ENCODE measurements at places on chromosomes 2 and 18.

GRCh38 chr2:218781691-218782527, at the start of gene CYP27A1:
Gene CYP27A1 (plus strand): TSS chr2:218782147. CDS start chr2:218782183, 36 bp downstream.
- DNase-seq = no peak

DNA sequence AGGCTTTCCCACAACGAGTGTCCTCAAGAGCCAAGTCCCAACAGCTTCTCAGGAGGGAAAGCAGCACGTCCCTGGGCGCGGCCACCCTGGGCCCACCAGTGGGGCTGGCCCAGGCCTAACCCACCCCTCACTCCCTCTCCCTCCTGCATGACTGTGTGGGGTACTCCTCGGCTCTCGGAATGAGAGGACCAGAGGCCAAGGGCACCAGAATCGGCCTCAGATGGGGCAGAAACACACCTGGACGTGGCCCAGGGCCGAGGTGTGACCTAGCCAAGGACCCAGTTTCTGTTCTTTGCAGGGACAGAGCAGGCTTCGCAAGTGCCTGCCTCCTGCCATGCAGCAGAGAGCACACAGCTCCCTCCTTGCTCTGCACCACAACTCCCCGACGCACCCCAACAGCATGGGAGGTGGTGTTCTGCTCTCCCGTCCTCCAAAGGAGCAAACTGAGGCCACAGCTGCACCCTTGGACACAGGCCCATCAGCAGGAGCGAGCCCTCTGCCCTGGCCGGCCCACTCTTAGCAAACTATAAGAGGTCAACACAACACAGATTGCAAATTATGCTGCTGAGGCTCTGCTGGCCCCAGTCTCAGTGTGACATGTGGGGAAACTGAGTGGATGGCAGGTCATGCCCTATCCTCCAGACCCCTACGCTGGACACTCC, 19.7 kb downstream of the HS6ST1 start:
- no peak for DNase-seq

- DNase-seq = no peak
These were observed 114.5 kb downstream of the RNF144A start for GRCh38 chr2:7031547-7032245.

GRCh38 chr2:74707837-74708236, 53.8 kb downstream of the SEMA4F start:
- no peak for DNase-seq

DNA sequence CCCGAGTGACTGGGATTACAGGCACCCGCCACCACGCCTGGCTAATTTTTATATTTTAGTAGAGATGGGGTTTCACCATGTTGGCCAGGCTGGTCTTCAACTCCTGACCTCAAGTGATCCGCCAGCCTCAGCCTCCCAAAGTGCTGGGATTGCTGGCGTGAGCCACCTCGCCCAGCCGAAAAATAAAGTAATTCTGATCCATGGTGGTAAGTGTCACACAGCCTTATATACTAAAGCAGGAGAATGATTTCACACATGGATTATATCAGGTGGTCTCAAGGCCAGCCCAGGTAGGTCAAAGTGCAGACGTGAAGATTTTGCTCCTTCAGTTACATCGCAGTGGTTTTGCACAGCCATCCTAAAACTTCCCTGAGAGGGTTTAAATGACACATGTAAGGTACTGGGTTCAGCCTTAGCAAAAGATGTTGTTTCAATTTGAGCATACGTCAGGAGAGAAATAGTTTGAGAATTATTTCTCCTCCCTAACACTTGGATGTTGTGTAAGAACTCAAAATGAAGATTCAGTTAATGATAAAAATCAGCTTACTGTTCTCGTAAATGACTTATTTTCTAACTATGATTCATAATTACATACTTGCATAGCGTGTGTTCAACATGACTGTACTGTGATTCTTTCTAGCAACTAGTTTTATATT, 93.0 kb upstream of the SLC39A10 start:
- DNase-seq = no peak

Measured in stimulated activated CD4-positive, alpha-beta T cell treated with anti-CD3 and anti-CD28 coated beads, TNF-alpha, amount 100 ng/mL, for 4 hours (primary cell).